Lower lobe of right lung (tissue), 2 donors: ENCODE measurements at places on chromosomes 1 and 21. TPM values are rescaled to one million over a fixed set of nuclear protein-coding genes. Genes with fewer than 3 reads are reported as not detected.

DNA sequence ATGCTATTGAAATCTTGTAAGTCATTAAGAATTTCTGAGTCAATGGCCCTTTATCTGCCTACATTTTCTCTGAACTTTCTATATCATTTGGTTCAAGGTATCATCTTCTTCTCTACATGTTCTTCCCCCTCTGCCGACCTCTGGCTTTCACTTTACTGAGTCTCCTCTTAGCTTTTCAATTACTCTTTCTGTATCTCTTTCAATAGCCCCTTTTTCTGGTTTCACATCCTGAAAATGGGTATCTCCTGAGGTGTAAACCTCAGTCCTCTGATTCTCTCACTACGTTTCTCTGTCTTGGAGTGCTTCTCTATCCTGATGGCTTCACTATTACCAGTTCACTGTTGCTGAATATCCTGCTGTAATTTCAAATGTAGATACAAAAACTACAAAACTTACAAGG lies 98.9 kb downstream of the LYST start:
- no peaks in the 10 kb centered on the region for H3K4me1 ChIP-seq
- H3K27ac ChIP-seq = no peak overlapping the region
- peaks cover 58% of the 10 kb centered on the region for H3K36me3 ChIP-seq

The APOBEC4 gene
- total RNA-seq = 3.0 TPM

The EDN2 gene
- total RNA-seq = 2.1 TPM

The DYNLT5 gene
- total RNA-seq = 5.9 TPM
